ENCODE measurements at places on chromosomes 7 and 10. TPM values are rescaled to one million over a fixed set of nuclear protein-coding genes. Genes with fewer than 3 reads are reported as not detected.

DNA sequence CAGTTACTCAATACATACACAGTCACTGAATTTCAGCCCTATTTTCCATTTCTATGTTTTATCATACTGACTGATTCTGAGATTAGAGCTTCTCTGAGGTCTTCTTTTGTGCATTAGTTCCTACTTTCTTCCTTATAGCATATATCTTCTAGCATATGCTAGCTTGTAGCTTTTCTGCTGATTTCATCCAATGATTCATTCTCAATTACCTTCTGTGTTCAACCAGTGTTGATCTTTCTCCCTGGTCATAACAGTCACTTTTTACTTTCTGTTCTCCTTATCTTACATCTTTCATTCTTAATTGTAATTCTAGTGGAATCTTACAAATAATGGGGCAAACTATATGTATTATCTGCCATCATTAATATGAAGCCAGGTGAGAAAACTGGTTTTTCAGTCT is 159.5 kb upstream of the HGF start:
- H3K4me3 ChIP-seq: no peak overlapping the region
- no peaks in the 10 kb centered on the region for H3K4me1 ChIP-seq
- H3K27ac ChIP-seq: no peak overlapping the region

- no peak overlapping the region for H3K4me3 ChIP-seq
- peaks cover 18% of the 10 kb centered on the region for H3K36me3 ChIP-seq
- no peak overlapping the region for H3K27ac ChIP-seq
- DNase-seq: no peak
Measured at GRCh38 chr10:124047427-124048152, 45.8 kb downstream of the CHST15 start.

DNA sequence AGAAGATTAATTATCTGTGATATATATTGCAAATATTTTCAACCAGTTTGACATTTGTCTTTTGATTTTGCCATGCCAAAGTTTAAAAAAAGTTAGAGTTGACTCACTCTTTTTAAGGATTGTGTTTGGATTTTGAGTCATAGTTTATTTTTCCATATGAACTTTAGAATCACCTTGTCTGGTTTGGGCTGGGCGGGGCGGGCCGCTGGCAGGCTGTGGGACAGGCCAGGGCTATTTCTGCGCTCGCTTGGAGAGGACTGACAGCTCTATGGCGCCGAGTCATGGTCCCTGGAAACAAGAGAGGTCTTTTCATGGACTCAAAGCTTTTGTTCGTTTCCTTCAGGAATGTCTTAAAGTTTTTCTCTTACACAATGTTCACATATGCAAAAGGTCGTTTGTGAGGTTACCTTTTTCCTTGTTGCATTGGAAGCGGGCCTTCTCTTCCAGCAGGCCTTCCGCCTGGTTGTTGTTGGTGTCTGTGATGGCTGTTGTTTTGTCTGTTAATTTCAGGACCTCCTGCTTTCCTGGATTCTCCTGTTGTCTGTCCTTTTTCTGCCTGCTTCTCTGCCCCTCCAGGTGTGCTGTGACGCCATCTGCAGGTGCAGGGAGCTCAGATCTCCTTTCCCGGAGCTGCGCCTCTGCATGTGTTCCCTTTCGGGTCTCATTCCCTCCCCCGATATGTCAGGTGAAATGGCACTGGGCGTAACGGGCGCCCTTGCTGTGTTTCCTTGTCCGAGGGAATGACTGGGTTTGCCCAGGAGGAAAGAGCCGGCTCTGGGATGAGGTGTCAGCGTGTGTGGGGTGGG is 53.8 kb downstream of the INPP5A start:
- no peaks in the 10 kb centered on the region for H3K27me3 ChIP-seq
- peaks cover 36% of the 10 kb centered on the region for H3K4me1 ChIP-seq
- no peak overlapping the region for H3K4me3 ChIP-seq
- H3K36me3 ChIP-seq: peaks cover 12% of the 10 kb centered on the region

- no peak for DNase-seq
- H3K4me1 ChIP-seq: no peaks in the 10 kb centered on the region
- H3K36me3 ChIP-seq: no peaks in the 10 kb centered on the region
- no peaks in the 10 kb centered on the region for H3K27me3 ChIP-seq
Measured at GRCh38 chr7:131188367-131189339, 139.0 kb upstream of the MKLN1 start.

DNA sequence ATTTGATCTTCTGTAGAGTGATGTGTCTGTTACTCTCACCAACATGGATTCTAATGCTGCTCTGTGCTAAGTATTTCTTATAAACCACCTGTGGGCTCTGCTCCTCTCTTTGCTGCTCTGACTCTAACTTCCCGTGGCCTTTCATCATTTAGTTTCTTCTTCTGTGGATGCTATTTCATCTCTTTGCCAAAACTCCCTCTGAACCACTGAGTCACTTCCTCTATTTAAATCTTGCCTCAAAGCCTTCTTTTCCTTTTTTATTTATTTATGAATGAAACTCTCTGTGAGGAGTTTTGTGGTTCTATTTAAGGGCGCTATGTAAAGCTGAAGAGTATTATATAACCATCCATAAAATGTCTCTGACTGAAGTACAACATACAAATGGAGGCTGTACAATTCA is 538.5 kb downstream of the SUGCT start:
- no peak overlapping the region for H3K4me3 ChIP-seq
- no peak for DNase-seq
- no peaks in the 10 kb centered on the region for H3K36me3 ChIP-seq
- H3K4me1 ChIP-seq: no peaks in the 10 kb centered on the region
- H3K27ac ChIP-seq: no peak overlapping the region

GRCh38 chr7:28588602-28589001 is 176.3 kb downstream of the CREB5 start:
- H3K36me3 ChIP-seq: no peaks in the 10 kb centered on the region
- H3K4me3 ChIP-seq: no peak overlapping the region
- no peaks in the 10 kb centered on the region for H3K27me3 ChIP-seq

GRCh38 chr10:14665304-14665703 is 109.4 kb downstream of the FAM107B start:
- no peak for DNase-seq
- no peak overlapping the region for H3K27ac ChIP-seq
- H3K4me1 ChIP-seq: no peaks in the 10 kb centered on the region
- H3K4me3 ChIP-seq: no peak overlapping the region
- H3K27me3 ChIP-seq: no peaks in the 10 kb centered on the region

- peaks cover 8% of the 10 kb centered on the region for H3K36me3 ChIP-seq
- H3K27ac ChIP-seq: no peak overlapping the region
- DNase-seq: no peak
- no peaks in the 10 kb centered on the region for H3K27me3 ChIP-seq
Measured at GRCh38 chr7:86788948-86789347, 145.2 kb downstream of the GRM3 start.

GRCh38 chr10:121551210-121551885 is 46.9 kb downstream of the FGFR2 start:
- H3K4me3 ChIP-seq: no peak overlapping the region
- H3K27ac ChIP-seq: no peak overlapping the region
- DNase-seq: no peak
- no peaks in the 10 kb centered on the region for H3K27me3 ChIP-seq
- peaks cover 7% of the 10 kb centered on the region for H3K4me1 ChIP-seq

GRCh38 chr7:103432712-103433111 is 13.3 kb downstream of the SLC26A5 start:
- H3K27ac ChIP-seq: no peak overlapping the region
- DNase-seq: no peak
- no peaks in the 10 kb centered on the region for H3K27me3 ChIP-seq
- H3K4me1 ChIP-seq: no peaks in the 10 kb centered on the region
- H3K4me3 ChIP-seq: no peak overlapping the region
- H3K36me3 ChIP-seq: no peaks in the 10 kb centered on the region

- no peak overlapping the region for H3K4me3 ChIP-seq
- H3K27ac ChIP-seq: no peak overlapping the region
Measured at GRCh38 chr7:133771788-133772419, 355.2 kb upstream of the LRGUK start.

DNA sequence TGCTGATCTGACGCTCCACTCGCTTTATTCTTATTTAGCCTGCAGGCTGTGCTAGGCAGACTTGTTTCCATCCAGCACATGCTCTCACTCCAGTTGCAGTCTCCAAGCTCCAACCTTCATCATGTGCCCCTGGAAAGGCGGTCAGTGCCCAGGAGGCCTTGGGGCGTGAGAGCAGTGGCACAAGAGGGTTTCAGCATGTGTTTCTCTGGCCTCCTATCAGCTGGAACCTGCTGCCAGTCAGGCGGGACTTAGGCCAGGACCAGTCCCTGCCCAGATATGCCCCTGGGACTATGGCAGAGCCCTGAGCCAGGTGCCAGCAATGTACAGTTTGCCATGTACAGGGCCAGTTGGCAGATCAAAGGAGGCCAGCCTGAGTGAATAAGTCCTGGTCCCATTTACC is 330.2 kb upstream of the FZD1 start:
- no peaks in the 10 kb centered on the region for H3K27me3 ChIP-seq
- DNase-seq: no peak
- H3K4me3 ChIP-seq: no peak overlapping the region
- no peak overlapping the region for H3K27ac ChIP-seq
- H3K4me1 ChIP-seq: no peaks in the 10 kb centered on the region

DNA sequence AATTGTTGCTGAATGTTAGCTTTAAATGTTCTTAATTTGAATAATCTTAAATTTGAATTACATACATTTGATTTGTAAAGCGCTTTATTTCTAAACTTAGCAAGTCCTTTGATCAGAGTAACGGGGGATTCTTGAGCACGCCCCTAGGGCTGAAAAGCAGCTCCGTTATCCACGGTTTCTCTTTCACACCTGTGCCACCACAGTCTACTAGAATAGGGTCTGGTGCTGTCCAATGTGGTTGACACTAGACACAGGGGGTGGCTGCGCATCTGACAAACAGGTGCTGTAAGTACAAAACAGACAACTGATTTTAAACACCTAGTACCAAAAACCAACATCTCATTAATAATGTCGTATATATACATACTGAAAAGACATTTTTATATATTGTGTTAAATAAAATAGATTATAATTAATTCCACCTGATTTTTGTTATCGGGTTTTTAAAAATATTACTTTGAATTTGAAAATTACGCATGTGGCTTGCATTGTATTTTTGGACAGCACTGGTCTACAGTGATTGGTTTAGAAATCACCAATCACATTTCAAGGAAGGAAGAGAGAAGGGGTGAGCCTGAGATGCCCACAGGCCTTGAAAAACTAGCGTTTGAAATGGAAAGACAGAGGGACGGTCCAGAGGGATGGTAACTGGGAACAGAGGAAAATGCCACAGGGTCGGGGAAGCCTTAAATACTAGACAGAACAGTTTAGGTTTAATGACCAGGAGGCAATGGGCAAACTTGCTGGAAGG is 7.3 kb downstream of the SEPHS1 start:
- no peak for DNase-seq
- no peak overlapping the region for H3K4me3 ChIP-seq
- peaks cover 20% of the 10 kb centered on the region for H3K36me3 ChIP-seq

- no peak overlapping the region for H3K4me3 ChIP-seq
- no peak for DNase-seq
- H3K4me1 ChIP-seq: no peaks in the 10 kb centered on the region
- H3K27me3 ChIP-seq: no peaks in the 10 kb centered on the region
Measured at GRCh38 chr10:50968386-50969091, 83.1 kb upstream of the A1CF start.

- DNase-seq: no peak
- H3K4me1 ChIP-seq: peaks cover 3% of the 10 kb centered on the region
- no peaks in the 10 kb centered on the region for H3K27me3 ChIP-seq
- no peak overlapping the region for H3K4me3 ChIP-seq
- H3K27ac ChIP-seq: no peak overlapping the region
Measured at GRCh38 chr7:20216406-20217036, 663 bp downstream of the MACC1 start.

DNA sequence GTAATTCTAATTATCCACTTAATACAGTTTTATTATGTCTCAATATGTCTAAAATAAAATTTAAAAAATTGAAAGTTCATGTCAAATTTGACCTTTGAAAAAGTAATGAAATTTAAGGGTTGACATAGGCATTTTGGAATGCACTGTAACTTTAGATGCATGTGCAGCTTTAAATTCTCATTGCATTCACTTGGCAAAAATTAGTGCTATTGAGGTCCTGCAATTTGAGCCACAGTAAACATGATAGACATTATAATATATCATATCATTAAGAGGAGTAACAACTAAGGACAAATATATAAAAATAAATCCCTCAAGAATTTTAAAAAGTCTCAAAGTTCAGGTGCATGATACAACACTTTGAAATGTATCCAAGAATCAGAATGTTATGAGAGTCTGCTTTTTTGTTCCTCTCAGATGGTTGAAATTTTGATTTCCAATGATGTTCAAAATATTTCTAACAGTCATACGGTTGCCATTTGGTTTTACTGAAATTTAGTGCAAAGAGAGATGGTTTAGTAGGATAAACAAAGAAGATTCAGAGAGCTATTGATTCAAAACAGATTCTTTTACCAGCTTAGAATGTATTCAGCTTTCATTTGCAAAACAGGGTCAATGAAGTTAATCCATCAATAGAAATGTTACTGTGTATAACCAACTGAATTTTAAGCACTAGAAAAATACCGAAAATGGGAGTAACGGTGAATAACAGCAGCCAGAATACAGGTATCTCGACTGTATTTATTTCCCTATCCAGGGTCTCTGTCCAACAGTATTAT is 71.8 kb downstream of the SEMA3A start:
- H3K27ac ChIP-seq: no peak overlapping the region
- DNase-seq: no peak
- H3K4me1 ChIP-seq: no peaks in the 10 kb centered on the region
- H3K27me3 ChIP-seq: no peaks in the 10 kb centered on the region
- no peak overlapping the region for H3K4me3 ChIP-seq
- H3K36me3 ChIP-seq: no peaks in the 10 kb centered on the region

- no peaks in the 10 kb centered on the region for H3K36me3 ChIP-seq
- no peak for DNase-seq
- no peaks in the 10 kb centered on the region for H3K27me3 ChIP-seq
- H3K27ac ChIP-seq: peak overlapping the region; percentile 16
- no peak overlapping the region for H3K4me3 ChIP-seq
- H3K4me1 ChIP-seq: no peaks in the 10 kb centered on the region
Measured at GRCh38 chr10:36608866-36609265, 516.5 kb upstream of the ANKRD30A start.

GRCh38 chr7:139231513-139232376 is 708 bp downstream of the UBN2 start:
- H3K36me3 ChIP-seq: no peaks in the 10 kb centered on the region
- H3K27ac ChIP-seq: peak overlapping the region; percentile 96
- H3K27me3 ChIP-seq: no peaks in the 10 kb centered on the region
- H3K4me1 ChIP-seq: peaks cover 5% of the 10 kb centered on the region
- peak overlapping the region; percentile 97 for H3K4me3 ChIP-seq

DNA sequence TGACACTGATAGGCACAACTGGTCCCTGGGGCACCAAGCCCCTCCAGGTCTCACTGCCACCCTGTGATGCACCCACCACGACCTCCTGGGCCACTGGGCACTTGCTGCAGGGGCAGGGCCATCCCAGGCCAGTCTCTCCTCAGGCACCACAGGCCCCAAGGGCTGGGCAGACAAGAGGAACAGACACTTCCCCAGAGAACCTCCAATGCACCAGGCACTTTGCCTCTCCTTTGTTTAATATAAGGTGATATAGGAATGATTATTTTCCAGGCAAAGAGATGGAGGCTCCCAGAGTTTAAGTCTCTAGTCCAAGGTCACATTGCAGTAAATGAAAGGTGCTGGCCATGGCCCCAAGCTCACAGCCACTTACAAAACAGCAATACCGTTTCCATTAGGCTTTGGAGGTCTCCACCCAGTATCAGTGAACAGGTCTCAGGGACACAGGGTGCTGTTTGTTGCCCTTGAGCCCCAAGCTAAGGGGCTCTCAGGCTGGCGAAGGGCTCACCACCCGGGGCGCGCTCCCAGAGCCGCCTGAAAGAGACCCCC is 4.5 kb downstream of the DEPP1 start:
- H3K27ac ChIP-seq: peak overlapping the region; percentile 69
- peaks cover 63% of the 10 kb centered on the region for H3K4me1 ChIP-seq
- DNase-seq: no peak
- peaks cover 73% of the 10 kb centered on the region for H3K36me3 ChIP-seq
- no peaks in the 10 kb centered on the region for H3K27me3 ChIP-seq
- H3K4me3 ChIP-seq: peak overlapping the region; percentile 39

The ELN gene
- total RNA-seq: 287 TPM

The ERV3-1 gene
- 23.6 TPM for total RNA-seq

The PURB gene
- total RNA-seq: 18.8 TPM

The ZNF853 gene
- total RNA-seq: 12.9 TPM

The FRAT1 gene
- total RNA-seq: 2.6 TPM

The CC2D2B gene
- total RNA-seq: 3.0 TPM

Data from spinal cord (tissue), 10 donors.